ENCODE measurements at places on chromosomes 5 and 9.

GRCh38 chr5:1732238-1732941 lies 67.2 kb downstream of the MRPL36 start:
- DNase-seq: peak; percentile 43

- DNase-seq: no peak
Observed at GRCh38 chr5:71924980-71925379, 182.3 kb upstream of the MAP1B start.

- DNase-seq: no peak
Observed at GRCh38 chr5:91031402-91031752, 351.7 kb downstream of the ARRDC3 start.

GRCh38 chr9:124216474-124217176 lies 41.1 kb upstream of the NEK6 start:
- no peak for DNase-seq

GRCh38 chr5:111434800-111435199 lies 77.5 kb downstream of the STARD4 start:
- no peak for DNase-seq

DNA sequence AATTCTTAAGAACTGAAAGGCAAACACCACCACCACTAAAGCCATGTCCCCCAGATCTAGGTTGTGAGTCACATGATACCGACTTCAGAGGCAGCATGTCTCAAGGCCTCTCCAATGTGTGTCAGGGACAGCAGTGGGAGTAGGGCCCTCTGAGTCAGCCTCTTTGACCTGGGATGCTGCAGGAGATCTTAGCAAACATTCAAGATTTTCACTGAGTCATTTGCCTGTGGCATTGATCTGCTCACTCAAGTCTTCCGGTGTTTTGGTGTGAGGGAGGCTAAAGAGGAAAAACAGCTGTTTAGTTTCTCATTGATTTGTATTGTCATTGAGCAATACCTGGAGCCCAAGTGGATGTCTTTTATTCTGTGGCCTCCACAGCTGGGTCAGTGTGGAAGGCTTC lies 36.1 kb downstream of the TMC1 start:
- no peak for DNase-seq

DNA sequence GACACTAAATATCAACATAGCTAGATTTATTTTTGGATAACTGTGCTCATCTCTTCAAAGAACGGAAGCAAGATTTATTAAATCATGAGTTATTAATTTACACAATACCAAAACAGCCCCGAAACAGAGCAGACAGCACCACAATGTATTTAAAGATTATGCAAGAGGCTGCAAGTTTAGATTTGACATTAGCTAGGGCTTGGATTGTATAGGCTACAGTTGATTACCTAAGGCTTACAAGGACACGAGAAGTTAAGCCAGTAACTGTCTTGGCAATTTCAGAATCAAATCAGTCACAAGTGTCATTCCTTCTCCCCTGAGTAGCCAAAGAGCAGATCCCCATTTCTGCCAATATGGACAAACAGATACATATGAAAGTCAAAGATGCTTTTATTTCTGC lies 152.6 kb downstream of the MED27 start:
- no peak for DNase-seq

DNA sequence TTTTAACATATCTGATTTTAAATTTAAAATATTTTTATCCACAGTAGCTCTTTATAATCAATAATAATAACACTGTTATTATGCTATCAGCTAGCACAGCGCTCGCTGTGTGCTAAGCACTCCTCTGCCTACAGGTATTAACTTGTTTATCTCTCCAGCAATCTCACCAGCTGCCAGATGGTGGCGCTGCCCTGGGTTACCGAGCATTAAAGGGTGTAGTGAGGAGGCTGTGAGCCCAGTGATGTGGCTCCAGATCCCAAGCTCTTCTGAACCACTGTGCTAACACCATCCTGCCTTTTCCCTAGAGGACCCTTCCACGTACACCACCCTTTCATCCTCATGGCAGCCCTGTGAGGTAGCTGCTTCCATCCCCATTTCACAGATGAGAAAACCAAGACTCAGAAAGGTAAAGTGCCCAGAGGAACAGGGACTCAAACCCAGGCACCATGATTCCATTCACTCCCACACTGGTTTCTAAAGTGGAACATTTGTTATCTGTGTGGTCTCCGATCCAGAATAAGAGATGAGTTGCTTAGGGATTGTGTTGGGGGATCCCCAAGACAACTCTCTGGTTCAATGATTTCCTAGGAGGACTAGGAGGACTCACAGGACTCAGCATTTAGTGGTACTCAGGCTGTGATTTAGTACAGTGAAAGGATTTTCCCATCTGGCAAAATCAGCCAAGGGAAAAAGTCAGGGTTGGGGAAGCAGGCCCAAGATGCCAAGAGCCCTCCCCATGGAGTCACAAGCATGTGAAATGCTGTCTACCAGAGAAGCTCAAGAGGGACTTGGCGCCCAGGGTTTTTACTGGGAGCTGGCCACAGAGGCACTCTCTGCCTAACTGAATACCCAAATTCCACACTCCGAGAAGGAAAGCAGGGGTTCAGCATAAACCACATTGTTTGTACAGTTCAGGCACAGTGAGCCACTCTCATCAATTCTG lies 7.0 kb downstream of the IGFBPL1 start:
- no peak for DNase-seq

GRCh38 chr5:102625928-102626327 lies 127.1 kb upstream of the SLCO6A1 start:
- no peak for DNase-seq

DNA sequence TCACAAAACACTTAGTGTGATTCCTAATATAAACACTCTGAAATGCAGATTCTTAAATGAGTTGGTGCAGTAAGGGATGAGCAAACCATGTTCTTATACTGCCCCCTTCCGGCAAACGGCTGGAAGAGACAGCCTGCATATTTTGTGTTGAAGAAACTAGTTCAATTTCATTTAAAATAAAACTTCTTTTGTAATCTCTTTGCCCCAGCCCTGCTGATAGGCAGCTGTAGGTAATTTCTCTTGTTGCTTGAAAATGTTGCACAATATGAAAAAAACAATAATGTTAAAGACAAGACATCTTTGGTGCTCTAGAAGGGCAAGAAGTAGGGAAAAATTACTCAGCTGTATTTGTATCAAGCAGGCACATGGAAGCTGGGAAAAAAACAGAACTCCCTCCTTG lies 89.7 kb upstream of the CCNG1 start:
- DNase-seq: no peak

DNA sequence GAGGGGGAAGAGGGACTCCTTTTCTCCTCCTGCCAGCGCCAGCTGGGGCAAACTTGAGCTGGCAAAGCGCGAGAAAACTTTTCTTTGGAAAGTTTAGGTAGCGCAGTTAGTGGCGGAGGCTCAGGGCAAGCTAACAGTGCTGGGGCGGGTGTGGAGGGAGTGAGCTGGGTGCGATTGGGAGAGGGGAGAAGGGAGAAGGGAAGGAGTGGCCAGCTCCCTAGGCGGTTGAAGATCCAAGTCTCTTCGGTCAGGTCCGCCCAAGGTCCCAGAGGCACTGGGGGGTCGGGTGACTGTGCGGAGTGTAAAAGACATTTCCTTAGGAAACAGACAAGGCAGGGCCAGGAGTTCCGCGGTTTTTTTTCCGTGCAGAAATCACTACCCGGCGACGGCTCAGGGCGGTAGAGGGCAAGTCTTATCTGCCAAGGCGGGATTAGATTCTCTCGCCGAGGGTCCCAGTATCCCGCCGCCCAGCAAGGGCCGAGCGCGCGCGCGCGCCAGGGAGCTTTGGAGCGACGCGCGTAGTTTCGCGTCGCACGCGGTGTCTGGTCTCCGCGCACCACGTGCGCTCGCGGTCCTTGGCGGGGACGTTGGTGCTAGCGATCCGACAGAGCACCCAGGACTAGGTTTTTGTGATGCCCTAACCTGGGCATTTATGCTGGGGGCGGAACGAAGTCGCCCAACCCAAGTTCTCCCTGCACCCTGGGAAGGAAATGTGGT lies 33.6 kb upstream of the NFIB start:
- no peak for DNase-seq

GRCh38 chr5:152523964-152524363 lies 118.9 kb upstream of the NMUR2 start:
- DNase-seq: no peak

DNA sequence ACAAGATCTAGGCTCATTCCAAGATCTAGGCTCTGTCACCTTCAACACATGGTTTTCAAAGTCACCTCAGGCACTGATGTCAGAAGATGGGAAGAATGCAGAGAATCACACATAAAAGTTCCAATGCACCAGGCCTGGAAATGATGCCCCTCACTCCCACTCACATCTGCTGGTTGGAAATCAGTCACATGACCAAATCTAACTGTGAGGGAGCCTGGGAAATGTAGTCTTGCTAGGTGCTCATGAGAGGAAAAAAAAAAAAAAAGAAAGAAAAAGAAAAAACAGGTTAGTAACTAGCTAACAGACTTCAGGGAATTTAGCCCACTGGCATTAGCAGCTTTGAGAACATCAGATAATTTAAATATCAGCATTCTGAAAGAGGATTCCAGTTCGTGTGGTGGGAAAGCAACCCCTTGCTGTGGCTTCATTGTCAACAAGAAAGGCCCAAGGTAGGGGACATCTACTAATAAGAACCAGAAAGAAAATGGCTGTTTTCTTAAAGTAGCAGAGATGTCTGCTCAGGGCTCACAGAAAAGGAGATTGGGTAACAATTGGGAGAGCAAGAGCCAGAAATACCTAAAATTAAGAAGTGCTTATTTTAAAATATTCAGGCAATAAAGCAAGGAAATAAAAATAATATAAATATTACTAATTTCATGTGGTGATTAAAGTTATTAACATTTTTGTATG lies 614.3 kb downstream of the ACTL7B start:
- no peak for DNase-seq

DNA sequence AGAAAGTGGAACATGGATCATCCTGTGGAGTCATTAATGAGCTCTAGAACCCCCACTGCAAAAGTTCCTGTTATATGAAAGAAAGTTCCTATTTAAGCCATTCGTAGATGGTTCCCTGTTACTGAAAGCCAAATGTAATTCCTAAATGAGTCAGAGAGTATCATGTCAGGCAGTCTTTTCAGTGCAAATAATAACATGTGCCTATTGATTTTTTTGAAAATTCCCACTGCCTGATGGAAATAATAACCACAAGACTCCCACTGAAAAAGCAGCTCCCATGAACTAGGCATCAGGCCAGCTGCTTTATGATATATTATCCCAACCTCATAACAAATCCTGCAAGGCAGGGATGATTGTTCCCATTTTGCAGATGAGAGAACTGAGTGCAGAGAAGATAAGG lies 217.2 kb downstream of the DAB2IP start:
- no peak for DNase-seq

GRCh38 chr9:132181796-132182313 lies 20.0 kb downstream of the NTNG2 start:
- DNase-seq: peak; percentile 83

- no peak for DNase-seq
Observed at GRCh38 chr9:74379718-74380117, 117.4 kb upstream of the RORB start.

DNA sequence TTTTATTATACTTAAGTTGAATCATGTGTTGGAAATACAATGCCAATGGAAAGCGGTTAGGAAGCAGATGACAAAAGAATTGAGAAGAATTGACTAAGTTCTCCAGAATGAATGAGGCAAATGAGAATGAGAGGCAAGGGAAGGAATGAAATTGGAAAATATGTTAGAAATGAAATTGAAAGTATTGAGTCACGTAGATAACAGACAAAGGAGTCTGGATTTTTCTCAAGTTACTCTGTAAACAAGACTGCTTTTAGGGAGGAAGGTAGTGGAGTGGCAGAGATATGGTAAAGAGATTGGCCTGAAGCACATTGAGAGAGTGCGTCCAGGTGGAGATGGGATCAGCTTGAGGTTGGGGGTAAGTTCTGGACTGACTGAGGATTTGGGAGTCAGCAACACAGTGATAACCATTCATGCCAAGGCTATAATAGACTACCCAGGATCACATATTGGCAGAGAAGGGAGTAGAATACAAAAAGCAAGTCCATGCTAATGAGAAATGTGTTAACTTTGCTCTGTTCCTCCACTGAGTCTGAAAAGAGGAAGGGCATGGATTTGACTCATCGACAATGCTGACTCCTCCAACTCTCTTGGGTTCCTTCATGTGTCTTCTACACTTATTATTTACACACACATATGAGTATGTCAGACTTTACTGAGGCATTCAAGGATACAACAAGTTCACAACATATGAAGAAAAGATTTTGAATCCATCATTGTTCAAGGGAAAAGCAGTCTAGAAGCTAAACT lies 814.2 kb upstream of the ZNF608 start:
- no peak for DNase-seq

DNA sequence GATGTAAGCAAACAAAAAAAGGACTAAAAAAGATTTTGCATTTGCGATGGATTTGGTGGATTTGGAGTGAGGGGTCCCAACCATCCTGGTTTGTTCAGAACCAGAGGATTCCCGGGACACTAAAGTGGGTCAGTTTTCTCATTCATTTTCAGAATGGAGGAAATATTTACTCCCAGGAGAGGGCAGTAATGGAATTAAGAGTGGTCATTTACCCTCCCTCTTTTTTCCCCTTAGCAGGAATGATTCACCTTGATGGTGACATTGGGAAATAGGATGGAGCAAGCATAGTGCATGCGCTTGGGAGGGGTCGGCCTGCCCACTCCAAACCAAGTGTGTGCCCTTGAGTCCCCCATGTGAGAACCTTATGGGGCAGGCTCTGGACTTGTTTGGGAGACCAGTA lies 164.2 kb upstream of the PUM3 start:
- no peak for DNase-seq

DNA sequence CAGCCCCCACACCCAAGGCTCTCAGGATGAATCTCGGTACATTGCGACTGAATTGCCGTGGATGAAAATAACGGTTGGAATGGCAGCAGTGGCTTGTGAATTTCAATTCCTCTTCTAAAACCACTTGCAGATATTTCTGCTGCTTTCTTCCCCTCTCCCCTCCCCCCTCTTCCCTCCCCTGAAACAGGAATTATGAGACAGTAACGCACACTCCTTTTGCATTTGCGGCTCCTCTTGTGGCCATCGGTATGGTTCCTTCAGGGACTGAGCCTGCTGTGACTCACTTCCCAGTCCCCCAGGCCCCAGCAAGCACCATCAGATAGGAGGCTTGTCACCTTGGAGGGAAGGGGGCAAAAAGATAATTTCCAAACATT lies 9.7 kb downstream of the DCANP1 start:
- DNase-seq: no peak

DNA sequence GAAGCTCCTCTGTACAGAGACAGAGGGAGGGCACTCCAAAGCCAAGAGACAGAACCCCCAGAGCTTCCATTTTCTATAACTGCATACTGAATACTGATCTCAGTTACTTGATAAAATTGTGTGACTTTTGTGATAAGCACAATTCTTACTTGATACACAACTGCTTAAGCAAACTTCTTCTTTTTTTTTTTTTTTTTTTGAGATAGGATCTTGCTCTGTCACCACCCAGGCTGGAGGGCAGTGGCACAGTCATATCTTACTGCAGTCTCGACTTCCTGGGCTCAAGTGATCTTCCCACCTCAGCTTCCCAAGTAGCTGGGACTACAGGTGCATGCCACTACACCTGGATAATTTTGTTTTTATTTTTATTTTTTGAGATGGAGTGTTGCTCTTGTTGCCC lies 252.1 kb upstream of the ZNF608 start:
- DNase-seq: no peak

DNA sequence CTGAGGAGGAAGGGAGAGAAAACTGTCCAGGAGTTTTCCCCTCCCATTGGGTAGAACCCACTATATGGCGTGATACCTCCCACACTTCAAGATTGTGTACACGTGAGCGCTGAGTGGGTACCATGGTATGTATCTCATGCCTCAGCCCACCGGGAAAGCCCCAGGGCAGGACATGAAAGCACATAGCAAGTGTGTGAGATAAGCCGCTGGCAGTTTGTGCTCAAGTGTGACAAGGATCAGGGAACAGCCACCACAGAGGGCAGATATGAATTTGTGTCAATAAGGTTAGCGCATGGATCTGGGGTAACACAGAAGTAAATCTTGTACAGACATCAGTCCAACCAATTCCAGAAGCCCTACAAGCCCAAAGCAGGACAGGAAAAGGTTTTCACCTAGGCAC lies 42.6 kb upstream of the NAA35 start:
- no peak for DNase-seq

All from right atrium auricular region (tissue), 2 donors.